Hematopoietic multipotent progenitor cell treated with erythropoietin and hydrocortisone succinate and interleukin-3 and kit ligand, for 6 days (in vitro differentiated cells): ENCODE measurements at places on chromosomes 3 and 15.

- no peak for DNase-seq
These were observed 309.9 kb upstream of the RASGRP1 start for GRCh38 chr15:38874464-38874863.

DNA sequence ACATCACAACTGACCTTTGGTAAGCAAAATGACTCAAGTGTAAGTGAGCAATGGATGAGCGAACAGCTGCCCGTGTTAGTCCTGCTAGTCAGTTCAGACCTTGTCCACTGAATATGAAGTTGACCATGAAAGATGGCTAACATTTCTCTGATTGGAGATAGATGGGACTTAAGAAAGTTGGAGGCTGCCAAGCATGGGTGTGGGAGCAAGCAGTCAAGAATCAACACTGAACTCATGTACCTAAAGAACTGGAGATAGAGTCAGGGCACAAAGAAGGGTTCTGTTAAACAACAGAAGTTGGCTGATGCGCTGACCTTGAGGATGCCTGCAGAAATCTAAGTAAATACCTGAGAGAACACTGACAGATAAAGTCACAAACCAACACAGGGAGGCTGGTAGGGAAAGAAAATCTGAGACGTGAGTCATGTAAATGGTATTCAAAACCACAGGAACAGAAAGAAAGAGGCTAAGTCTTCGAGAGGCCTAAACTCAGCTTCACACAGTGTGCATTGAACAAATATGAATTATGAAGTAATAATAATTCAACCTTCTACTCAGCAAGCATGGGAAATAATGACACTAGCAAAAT, 30.7 kb upstream of the ANPEP start:
- no peak for DNase-seq

DNA sequence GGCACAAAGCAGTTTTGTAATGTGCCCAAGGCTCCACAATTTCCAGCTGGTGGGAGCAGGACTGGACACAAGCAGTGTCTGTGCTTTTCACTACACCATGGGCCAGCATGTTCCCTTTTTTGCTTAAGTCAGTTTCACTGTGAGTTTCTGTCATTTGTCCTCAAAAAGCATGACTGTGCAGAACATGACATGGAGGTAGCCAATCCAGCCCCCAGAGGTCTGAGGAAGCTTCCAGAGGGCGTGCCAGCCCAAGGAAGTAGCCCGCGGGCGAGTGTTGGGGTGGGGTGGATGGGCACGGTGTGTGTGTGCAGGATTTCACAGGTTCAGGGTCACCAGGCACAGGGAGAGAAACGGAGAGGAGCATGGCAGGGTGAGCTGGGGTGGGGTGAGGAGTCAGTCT, 8.0 kb upstream of the EEFSEC start:
- DNase-seq: peak; percentile 84

GRCh38 chr3:195767792-195768191, 43.9 kb downstream of the MUC4 start:
- DNase-seq: no peak

- DNase-seq: peak; percentile 99
These were observed 43.7 kb upstream of the ATP2C1 start for GRCh38 chr3:130850044-130850797.

DNA sequence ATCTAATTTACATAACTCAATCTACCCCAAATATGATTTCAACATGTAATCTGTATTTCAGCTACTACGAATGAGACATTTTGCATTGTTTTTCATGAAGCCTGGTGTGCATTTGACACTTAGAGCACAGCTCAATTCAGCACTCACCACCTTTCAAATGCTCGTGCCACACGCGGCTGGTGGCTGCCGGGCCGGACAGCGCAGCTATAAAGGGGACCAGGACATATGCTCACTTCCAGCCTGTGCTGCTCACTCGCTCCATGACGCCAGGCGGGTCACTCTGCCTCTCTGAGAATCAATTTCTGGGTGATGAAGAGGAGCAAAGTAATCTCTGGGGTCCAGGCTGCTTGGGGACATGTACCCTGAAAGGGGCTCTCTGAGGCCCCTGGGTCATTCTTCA, 93.1 kb downstream of the WNT7A start:
- no peak for DNase-seq

GRCh38 chr3:196942915-196943277, 568 bp upstream of the NCBP2 start:
- DNase-seq: peak; percentile 39

DNA sequence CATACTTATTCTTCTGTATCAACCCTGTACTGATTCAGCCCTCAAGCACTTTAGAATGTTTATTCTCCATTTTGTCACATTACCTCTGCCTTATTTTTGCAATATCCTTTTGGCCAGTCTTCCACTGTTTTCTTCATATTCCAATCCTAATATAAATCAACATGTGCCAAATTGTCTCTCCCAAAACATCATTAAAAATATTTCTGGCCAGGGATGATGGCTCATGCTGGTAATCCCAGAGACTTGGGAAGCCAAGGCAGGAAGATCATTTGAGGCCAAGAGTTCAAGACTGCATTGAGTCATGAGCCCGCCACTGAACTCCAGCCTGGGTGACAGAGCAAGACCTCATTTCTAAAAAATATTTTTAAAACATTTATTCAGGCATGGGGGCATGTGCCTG, 641.4 kb upstream of the CBLB start:
- DNase-seq: no peak

- DNase-seq: no peak
These were observed 132.3 kb downstream of the PGPEP1L start for GRCh38 chr15:98875309-98875708.

DNA sequence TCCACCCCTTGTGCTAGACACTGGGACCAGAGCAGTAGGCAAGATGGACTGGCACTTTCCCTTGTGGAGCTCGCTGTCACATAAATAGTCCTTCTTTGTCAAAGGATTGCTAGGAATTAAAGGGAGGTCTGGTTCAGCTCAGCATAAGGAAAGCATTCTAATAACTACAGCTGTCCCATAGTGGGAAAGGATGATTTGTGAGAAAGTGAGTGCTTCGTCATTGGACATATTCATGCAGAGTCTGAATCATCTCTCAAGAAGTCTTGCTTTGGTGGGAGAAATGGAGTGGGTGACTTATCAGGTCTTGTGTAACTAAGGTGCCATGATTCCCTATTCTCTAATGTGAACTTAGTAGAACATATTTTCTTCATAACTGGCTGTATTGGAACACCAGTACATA, 14.7 kb downstream of the PPARG start:
- no peak for DNase-seq

DNA sequence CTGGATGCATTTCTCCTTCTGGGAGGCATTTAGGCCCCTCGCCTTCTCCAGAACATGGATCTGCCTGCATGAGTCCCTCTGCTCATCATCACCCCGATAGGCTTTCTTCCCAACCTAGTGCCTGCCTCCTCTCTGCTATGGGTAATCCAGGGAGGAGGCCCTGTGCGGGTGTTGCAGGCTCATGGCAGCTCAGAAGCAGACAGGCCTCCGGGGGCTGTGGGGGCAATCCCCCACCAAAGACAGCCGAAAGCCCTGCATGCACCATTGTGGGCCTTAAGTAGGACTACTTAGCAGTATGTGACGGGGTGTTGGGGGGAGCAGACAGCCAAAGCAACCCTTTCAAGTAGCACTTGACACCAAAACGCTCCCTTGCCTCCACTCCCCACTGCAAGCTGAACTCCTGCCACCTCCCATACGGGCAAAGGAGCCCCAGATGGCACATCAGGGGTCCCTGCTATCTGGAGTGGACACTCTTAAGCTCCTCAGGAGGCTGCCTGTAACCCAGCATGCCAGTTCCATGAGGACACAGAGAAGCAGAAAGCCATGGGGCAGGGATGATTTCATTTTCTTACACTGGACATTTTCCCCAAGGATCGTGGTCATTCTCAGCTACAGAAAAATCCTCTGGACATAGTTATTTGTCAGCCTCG, 98.8 kb upstream of the HACD2 start:
- no peak for DNase-seq

GRCh38 chr3:150348500-150348899, 59.6 kb upstream of the TSC22D2 start:
- no peak for DNase-seq

GRCh38 chr3:138944929-138945708, 1.8 kb downstream of the FOXL2 start:
- peak; percentile 44 for DNase-seq

DNA sequence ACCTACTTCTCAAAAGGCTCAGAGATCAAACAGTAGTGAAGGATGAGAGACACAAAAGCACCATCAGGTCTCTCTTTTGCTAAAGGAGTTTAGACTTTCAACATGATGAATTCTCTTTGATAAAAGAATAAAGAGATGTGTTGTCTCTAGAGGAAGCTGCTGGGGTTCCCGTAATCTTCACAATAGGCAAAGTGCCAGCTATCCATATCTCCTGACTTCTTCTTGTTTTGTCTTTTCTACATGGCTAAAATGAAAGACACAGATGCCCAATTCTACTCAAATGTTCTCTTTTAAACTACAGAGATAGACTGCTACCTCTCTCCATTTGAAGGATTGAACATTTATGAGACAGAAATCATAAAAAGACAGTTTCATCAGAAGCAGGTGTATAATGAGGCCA, 38.4 kb upstream of the TUSC7 start:
- no peak for DNase-seq

- no peak for DNase-seq
These were observed 182.6 kb upstream of the ROPN1 start for GRCh38 chr3:124174476-124174875.

- no peak for DNase-seq
These were observed 74.8 kb upstream of the POMGNT2 start for GRCh38 chr3:43180694-43181093.

GRCh38 chr15:41661518-41662225, 1.5 kb downstream of the MGA start:
- DNase-seq: peak; percentile 92

GRCh38 chr15:27628486-27628885, 470.6 kb downstream of the OCA2 start:
- DNase-seq: no peak
